ENCODE measurements at places on chromosomes 6 and 20.

GRCh38 chr6:27388293-27389197 lies at the start of gene ZNF391:
TSS of gene ZNF391 (plus strand) at chr6:27388759. CDS start at chr6:27400371, 11,612 bp downstream.
- DNase-seq = peak; percentile 67

DNA sequence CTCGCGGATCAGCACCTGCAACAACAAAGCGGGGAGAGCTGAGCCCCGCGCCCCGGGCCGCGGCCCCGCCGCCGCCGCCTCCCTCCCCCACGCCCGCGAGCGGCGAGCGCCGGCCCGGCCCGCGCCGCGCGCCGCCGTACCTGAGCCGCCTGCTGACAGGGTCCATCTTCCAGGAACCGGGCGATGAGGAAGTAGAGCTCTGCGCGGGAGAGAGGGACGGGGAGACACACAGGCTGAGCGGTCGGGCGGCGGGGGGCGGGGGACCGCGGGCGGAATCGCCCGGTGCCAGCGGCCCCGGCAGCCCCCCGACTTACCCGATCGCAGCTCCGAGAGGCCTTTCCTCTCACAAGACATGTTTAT lies 359 bp downstream of the PHIP start:
- DNase-seq = no peak

DNA sequence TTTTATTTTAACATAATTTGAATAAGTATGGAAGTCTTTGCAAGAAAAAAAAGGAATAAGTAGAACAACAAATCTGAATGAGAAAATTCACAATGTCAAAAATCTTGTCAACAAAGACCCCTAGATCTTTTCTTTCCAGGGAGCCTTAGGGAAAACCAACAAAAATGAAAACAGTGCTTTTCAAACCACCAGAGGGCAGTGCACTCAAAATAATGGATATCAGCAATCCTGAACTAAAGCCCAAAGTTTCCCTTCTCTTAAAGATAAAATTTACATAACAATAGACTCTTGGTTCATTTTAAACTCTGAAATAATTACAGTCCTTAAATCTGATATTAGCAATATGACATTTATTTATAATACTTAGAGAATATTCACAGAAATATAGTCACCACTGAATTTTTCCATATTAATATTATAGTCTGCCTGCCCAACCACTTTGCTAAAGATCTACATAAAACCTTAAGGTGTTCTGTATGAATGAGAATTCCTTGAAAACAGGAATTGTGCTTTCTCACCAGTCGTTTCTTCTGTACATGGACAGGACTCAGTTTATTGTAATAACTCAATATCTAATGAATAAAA lies 105.3 kb upstream of the BMP5 start:
- DNase-seq = peak; percentile 58

DNA sequence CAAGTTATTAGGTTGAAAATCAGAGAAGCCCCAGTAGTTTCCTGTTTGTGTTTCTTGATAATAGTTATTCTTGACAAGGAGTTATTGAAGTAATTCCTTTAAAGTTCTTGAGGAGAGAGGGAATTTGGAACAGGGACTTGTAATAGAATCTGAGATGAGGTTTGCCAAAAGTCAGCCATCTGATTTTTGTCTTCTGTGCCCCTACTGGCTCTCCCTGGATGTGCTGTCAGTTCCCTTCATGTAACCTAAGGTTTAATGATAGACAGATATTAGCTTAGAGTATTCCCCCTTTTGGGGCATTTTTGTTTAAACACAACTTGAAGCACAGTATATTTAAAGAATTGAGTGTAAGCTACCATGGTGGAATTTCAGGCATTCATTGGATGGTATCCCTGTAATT lies 71.4 kb downstream of the CARMIL1 start:
- no peak for DNase-seq

DNA sequence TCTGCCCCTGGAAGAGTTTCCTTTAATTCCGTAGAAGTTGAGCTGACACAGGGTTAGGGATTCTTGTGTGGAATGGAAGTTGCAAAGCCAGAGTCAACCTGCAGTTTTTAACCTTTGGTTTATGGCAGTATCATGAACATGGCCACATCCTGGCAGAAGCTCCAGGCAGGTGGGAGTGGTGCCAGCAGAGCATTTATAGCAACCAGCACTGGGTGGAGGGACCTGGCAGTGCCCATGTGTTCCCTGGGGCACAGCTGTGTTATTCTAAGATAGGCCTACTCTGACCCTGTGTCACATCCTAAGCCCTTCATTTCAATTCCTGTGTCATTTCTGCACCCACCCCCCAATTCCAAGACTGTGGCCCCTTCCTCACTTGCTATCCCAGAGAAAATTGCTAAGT lies 26.1 kb upstream of the ZNF831 start:
- no peak for DNase-seq

- no peak for DNase-seq
Observed at GRCh38 chr6:108853077-108853476, 4.9 kb downstream of the ARMC2 start.

GRCh38 chr6:35943390-35943789 lies 22.5 kb upstream of the SRPK1 start:
- DNase-seq = no peak

DNA sequence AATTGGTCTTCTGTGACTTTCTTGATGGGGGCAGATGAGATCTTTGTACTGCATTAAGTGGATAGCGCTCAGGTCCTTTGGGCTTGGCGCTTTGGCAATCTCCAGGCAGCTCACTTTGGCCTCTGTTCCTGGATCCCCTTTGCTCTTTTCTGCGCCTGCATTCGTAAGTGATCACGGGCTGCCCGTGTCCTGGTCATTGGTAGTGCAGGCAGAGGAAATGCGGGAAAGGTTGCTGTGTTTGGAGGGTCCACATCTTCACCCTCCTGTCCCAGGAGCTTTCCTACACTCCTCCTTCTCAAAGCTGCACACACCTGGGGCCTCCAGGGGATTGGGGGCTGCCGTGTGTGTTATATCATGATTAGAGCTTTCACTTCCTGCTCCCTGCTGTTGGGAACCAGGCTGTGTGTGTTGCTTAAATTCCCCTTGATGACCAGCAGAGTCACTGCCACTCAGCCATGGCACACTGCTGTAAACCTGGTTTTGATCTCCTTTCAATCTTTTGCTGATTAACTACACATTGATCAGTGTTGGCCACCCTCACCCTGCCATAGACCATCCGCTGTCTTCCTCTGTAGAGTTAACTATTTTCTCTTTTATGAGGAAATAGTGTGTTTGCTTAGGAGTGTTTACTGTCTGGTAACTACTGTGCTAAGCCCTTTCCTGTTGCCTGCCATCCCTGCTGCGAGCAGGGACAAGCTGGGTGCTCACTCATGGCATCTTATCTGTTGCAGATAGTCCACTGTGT lies 13.0 kb upstream of the SNHG17 start:
- DNase-seq = no peak

DNA sequence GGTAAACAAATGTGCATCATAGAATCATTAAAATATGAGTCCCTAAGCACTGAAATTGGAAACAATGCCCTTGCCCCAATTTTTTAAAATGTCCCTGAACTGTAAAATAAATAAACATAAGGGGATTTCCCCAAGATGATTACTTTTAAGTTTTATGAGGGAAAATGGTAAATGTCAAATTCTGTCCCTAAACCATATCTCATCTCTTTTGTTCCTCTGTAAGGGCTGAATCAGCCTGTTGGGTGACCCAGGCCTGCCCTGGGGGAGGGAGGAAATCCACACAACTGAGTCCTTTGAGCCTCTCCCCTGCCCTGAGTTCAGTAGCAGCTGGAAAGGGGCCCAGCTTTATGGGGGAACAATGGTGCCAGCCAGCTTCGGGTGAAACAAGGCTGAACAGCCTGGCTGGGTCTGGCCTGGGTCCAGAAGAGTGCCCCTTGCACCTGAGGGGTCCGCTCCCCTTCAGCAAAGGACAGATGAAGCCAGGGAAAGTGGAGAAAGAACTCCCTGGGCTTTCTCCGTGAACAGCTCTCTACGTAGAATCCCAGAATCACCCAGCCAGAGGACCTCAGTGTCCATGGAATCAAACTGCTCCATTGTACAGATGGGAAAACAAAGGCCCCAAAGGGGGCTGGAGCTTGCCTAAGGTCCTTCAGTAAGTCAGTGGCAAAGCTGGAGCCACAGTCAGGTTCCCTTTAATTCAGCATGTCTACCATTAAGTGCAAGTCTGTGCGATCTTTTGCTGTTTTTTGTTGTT lies 28.2 kb upstream of the ITCH start:
- no peak for DNase-seq

DNA sequence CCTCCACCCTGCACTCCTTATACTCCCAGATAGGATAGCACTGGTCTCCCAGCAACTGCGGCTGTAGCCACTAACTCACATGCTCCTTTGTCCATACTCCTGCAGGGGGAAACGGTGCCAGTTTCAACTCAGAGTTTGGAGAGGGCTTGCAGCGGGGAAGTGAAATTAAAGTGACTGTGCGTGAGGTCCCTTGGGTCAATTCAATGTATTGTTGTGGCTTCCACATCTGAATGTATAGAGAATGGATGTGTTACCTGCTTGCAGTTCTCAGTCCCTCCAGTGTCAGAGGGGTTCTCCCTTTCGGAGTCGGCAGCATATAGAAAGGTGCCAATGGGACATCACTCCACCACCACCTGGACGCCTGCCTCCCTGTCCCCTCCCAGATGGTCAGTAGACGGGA lies 93.6 kb upstream of the CNKSR3 start:
- no peak for DNase-seq

DNA sequence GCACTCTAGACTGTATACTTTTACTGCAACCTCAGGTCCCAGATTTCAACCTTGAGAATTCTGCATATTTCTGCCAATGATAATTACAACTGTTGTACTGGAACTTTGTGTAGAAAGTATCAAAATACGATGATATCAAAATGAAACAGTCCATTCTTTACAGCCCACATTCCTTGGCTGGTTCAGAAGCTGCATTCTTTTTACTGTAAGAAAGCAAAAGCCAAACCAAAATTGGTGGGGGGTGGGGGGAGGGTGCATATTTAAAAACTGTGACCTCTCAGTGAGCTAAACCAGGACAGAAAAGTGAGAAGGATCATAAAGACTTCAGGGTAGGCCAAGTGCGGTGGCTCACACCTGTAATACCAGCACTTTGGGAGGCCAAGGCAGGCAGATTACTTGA lies 41.8 kb upstream of the UBR2 start:
- DNase-seq = no peak

DNA sequence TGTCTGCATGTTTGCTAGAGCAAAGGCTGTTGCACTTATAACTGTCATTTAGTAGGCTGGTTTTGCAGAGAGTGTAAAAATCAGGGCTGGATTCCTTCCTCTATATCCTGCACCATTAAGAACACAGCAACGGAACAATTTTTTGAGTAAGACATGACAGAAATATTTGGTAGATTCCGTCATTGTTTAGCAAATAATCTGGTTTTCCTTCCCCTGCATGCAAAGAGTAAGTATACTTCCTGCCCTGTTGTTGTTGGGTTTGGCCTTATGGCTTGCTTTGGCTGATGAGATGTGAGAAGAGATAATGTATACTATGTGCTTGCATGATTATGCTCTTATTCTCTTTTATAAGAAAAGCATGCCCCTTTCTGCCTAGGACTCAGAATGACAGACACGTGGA lies 23.8 kb downstream of the MANEA start:
- no peak for DNase-seq

DNA sequence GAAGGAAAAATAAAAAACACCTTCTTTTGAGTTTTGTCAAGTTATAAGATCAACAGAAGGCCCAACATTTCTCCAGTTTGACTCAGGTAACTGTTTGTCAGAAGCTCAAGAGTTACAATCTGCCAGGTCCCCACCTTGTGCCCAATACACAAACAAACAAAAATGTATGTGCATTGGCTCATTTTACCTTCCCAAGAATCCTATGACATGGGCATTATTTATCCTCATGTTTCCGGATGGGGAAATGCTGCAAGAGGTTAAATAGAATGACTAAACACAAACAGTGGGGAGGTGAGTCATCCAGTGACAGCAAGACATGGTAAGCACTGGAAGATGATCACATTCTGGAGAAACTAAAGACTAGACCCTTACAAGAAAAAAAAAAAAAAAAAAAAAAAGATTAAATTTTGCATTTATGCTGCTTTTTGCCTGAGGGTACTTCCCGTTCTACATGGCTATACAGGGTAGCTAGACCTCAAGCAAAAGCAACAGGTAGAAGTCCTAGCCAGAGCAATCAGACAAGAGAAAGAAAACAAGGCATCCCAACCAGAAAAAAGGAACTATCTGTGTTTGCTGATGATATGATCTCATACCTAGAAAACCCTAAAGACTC lies 23.6 kb upstream of the ANKRD60 start:
- no peak for DNase-seq

- no peak for DNase-seq
Observed at GRCh38 chr6:37822851-37823682, 3.5 kb downstream of the ZFAND3 start.

- DNase-seq = no peak
Observed at GRCh38 chr6:80357674-80358073, 251.2 kb downstream of the BCKDHB start.

GRCh38 chr6:137001299-137001976 lies 43.3 kb downstream of the IL20RA start:
- no peak for DNase-seq

DNA sequence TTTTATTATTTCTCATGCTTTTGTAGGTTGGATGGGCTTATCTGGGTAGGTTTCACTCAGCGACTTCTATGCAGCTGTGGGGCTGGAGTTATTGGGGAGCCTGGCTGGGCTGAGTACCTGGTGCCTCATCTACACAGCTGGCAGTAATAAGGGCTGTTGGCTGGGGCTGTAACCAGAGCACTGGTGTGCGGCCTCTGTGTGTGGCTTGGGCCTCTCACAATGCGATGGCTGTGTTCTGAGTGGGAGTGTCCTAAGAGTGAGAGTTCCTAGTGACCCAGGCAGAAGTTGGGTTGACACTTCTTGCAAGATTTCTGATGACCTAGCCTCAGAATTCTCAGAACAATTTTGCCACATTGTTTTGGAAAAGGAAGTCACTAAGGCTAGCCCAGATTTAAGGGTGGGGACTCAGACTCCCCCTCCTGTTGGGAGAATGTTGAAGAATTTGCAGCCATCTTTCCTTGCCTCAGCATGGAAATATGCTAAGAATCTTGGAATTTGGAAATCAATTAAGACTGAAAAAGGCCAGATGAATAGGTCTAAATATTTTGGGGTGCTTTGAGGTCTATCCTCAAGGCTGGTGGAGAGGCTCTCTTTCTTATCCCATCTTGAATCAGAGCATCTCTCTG lies 158.8 kb downstream of the SCP2D1 start:
- DNase-seq = no peak

DNA sequence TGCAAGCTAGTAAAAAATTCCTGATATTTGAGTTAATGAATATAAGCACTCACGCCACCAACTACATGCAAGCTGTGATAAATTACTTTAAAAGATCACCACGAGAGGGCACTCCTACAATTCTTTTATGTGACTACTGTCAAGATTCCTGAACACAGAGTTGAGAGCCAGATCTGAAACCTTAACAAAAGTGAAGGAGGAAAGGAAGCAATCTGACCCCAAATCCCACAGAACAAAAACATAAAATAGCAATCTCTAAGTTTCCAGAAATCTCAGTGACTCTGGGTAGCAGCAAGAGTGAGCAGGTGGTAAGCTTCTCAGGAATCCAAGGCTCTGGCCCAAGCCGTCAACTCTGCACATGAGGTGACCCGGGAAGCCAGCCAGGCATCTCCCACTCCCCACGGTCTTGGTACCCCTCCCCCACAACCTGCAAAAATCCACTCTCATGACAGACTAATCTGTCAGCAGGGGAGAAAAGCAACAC lies 55.1 kb downstream of the STAU1 start:
- peak; percentile 87 for DNase-seq

- no peak for DNase-seq
Observed at GRCh38 chr6:166167258-166167731, 356 bp downstream of the TBXT start.

- no peak for DNase-seq
Observed at GRCh38 chr6:474453-475185, 83.1 kb downstream of the IRF4 start.
